ENCODE measurements at places on chromosomes 6 and 20. TPM values are rescaled to one million over a fixed set of nuclear protein-coding genes. Genes with fewer than 3 reads are reported as not detected.

MDFI gene
- not detected for total RNA-seq

ADAM33 gene
- total RNA-seq = 101 TPM

ZNF217 gene
- 22.1 TPM for total RNA-seq

LEMD2 gene
- 21.3 TPM for total RNA-seq

AKIRIN2 gene
- total RNA-seq = 14.5 TPM

KIAA0408 gene
- 0.39 TPM for total RNA-seq

CRISP3 gene
- total RNA-seq = not detected

PRPH2 gene
- 0.78 TPM for total RNA-seq

TFAP2D gene
- not detected for total RNA-seq

PRSS35 gene
- 0.37 TPM for total RNA-seq

HLA-DQB1 gene
- total RNA-seq = not detected

LBP gene
- total RNA-seq = not detected

POU5F1 gene
- 0.59 TPM for total RNA-seq

CTCFL gene
- not detected for total RNA-seq

SRMS gene
- total RNA-seq = not detected

HELZ2 gene
- total RNA-seq = 35.6 TPM

SLC22A3 gene
- 0.59 TPM for total RNA-seq

TSPO2 gene
- total RNA-seq = not detected
